Myocyte (in vitro differentiated cells): ENCODE measurements at places on chromosomes 11 and 22. TPM values are rescaled to one million over a fixed set of nuclear protein-coding genes. Genes with fewer than 3 reads are reported as not detected.

Gene DAGLA
- total RNA-seq: 2.9 and 4.3 TPM in 2 replicates

- DNase-seq: no peak
These were observed 88.5 kb downstream of the GRAMD1B start for GRCh38 chr11:123518496-123519054.

DNA sequence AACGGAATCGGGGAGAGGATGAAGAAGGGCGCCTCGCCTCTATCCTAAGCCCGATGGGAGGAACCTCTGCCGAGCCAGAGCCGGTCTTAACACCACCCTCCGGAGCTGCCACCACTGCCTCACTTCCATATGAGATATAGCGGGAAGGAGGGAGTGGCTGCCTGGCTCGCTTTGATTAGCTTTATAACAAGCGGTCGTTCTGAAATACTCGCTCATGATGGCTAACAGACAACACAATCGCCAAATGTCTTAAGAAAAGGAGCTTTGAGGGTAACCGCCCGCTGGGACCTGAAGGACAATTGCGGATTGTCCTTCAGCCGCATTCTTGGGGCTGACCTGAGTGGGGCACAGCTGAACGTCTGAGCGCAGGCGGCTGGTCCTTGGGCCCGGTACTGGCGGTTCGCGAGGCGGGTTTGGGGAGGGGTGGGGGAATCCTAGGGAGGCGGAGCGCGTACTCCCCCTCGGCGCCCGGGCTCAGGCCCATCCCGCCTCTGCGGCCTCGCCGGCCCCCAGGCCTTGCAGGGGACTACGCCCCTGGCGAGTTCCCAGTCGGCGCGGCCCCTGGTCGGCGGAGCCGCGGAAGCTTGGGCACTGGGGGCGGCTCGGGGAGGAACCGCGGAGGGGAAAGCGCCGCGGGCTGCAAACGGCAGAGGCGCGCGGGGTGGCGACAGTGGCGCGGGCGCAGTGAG lies at the start of gene PLAAT5:
Gene PLAAT5 (minus strand): TSS at position 617 of the 689 bp plus-strand sequence. CDS start 133 bp downstream, at position 484.
- DNase-seq: no peak

- DNase-seq: peak; percentile 43
These were observed 712 bp downstream of the CERK start for GRCh38 chr22:46737105-46737975.

GRCh38 chr11:119347242-119347641 lies 737 bp upstream of the MFRP start:
- no peak for DNase-seq

Gene CADM1
- total RNA-seq: 2.9 and 3.3 TPM in 2 replicates

Gene MFRP
- total RNA-seq: 0.05 and 0.31 TPM in 2 replicates

- no peak for DNase-seq
These were observed 195.8 kb upstream of the BDNF start for GRCh38 chr11:27896096-27896495.

DNA sequence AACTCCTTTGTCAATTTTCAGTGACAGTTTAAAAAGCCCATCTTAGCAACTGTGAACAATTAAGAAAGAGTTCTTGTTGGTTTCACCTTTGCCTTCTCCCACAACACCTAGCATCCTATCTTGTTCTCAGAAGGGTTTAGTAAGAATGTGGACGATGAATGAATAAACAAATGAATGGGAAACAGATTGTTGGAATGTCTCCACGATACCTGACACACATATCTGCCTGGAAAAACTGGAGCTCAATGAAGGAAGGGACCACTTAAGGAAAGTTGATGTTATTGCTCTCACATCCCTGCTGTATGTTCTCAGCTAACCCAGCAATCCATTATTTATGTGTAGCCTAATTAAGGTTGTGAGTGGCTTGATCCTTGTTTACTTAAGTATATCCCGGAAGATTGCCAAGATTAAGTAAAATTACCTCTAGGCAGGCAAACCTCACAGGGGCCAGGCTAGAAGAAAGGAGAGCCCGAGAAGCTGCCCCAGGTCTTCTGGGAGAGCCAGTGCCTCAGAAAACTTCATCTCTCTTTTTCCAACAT lies 286.4 kb downstream of the NXPE2 start:
- no peak for DNase-seq

- DNase-seq: no peak
These were observed 30.1 kb upstream of the ALDH3B2 start for GRCh38 chr11:67704524-67704923.

GRCh38 chr22:23402275-23403151 lies 177.6 kb downstream of the IGLL1 start:
- no peak for DNase-seq

DNA sequence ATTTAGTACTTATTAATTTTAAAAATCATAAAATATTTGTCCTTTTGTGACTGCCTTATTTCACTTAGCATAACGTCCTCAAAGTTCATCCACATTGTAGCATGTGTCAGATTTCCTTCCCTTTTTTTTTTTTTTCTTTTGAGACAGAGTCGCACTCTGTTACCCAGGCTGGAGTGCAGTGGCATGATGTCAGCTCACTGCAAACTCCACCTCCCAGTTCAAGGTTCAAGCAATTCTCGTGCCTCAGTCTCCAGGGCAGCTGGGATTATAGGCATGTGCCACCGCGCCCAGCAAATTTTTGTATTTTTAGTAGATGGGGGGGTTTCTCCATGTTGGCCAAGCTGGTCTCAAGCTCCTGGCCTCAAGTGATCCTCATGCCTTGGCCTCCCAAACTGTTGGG lies 10.6 kb downstream of the RAB6A start:
- no peak for DNase-seq

GRCh38 chr22:50045211-50046018 lies 12.7 kb downstream of the TTLL8 start:
- DNase-seq: no peak

DNA sequence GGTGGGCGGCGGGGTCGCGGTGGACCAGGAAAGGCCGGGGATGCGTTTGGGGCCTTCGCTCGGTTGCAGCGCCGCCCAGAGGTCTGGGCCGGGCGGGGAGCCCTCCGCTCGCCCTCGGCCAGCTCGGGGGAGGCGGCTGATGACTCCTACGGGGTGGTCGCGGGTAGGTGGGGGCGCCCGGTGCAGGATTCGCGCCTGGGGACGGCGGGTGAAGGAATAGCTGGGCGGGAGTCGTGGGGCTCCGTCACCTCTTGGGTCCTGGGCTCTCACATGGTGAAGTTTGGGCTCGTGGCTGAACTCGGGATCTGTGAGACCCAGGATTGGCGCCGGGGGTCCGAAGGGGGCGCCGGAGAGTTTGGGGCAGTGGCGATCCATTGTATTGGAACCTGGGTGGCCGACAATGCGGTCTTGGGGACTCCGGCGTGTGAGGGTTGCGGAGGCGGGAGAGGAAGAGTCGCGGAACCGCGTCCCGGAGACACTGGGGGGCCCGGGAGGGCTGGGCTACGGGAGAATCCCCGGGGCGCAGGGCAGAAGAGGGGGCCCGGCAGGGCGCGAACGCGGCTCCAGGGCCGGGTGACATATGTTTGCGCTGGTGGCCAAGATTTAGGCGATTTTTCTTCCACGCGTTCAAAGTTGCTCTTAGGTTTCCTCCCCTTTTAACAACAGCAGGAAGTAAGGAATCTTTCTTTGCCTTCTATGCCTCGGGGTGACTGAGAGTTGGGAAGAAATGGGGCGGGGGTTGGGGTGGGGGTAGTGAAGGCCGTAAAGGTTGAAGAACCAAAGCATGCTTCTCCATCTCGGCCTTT lies 935 bp downstream of the QSER1 start:
- DNase-seq: peak; percentile 63

- DNase-seq: no peak
These were observed 240.5 kb downstream of the OPCML start for GRCh38 chr11:133291780-133292179.

Gene DTX4
- total RNA-seq: 7.9 and 8.2 TPM in 2 replicates

- no peak for DNase-seq
These were observed 34.2 kb downstream of the PICALM start for GRCh38 chr11:86034710-86035109.

DNA sequence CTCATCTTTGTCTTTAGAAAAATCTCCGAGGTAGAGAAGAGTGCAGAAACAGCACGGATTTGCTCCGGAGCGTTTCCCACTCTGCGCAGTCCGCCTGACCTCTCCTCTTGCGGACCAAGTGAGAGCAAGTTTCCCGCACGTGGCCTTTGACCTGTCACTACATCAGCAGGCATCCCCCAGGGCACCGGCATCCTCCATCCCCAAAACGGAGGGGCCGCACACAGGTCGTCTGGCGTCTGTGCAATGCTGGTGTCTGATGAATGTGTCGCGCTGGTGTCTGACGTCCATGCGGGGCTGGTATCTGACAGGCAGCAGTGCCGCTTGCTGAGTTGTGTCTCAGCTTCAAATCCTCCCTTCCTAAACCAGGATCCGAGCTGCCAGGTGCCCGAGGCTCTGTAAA lies 739 bp upstream of the MRGPRE start:
- no peak for DNase-seq

GRCh38 chr11:102287964-102288724 lies 29.1 kb upstream of the BIRC3 start:
- DNase-seq: peak; percentile 80

Gene AIFM3
- total RNA-seq: 0.13 TPM in 1 of 2 replicates, not detected in the other

Gene OR5P2
- total RNA-seq: not detected in 2 replicates

Gene UPK2
- total RNA-seq: not detected in 2 replicates

DNA sequence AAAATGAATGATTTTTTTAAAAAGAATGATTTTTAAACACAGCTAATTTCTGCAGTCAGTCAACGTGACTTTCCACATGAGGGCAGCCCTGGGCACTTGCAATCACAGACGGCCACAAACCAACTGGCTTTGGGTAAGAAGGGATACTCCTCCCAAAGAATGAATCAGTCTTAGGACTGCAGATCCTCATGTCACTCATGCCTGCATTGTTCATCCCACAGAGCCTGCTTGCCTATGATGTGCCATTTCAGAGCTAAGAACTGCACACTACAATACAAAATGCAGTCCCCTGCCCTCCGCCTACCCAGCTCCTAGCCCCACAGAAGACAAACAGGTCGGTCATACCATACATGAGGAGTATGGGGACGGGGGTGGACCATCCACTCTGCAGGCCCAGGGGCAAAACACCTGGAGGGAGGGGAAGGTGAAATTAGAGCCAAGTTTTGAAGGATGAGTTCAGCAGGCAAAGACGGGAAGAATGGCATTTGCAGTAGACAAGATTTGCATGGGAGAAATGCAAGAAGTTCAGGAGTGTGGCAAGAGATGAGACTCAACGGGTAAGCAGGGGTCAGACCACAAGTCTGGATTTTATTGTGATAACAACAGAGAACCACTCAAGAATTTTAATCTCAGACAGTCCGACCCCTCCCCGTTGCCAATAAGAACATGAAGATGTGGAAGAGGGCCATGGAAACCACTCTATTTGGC lies 24.7 kb downstream of the PACSIN2 start:
- peak; percentile 95 for DNase-seq

DNA sequence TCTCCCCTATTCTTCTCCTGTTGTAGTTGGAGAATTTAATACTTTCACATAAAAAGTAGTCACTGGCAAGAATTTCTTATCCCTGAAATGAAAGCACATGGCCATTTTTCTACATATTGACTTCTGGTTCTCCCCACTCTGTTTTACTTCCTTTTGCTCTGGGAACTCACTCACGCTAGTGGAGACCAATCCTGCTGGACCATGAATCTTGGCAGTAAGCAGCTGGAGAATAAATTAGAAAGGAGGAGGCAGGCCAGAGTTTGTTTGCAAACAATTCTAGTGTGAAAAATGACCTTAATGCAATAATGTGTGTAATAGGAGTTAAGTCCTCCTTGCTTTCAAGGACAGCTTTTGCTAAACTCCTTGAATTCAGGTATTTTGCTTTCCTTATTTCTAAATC lies 412.3 kb upstream of the CHORDC1 start:
- no peak for DNase-seq

Gene PDHX
- total RNA-seq: 64.8 and 90.9 TPM in 2 replicates

DNA sequence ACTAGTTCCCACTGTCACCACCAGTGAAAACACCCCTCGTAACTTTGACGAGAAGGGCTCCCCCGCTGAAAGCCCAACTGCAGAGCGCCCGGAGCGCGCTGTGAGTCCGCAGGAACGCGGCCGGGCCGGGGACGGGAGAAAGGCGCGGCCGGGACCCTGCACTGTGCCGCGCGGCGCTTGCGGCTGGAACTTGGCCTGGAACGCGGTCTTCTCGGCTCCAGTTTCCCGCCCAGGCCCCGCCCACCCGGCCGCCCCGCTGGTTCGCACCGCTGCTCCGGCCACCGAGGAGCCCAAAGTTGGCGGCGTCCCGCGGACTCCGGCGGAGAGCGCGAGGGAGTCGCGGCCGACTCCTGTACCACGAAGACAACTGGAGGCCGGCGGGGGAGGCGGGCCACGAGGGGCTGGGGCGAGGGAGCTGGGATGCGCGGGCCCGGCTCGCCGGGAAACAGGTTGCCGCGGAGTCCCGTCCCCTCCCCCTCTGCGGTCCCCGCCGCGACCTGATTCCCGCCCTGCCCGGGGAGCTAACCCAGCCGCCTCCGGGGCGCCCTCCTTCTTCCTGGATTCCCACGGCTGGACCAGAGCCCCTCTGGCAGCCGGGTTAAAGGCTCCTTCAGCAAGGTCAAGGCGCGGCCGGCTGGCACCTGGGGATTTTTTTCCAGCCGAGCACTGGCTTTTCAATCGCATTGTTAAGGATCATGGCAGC lies 3.4 kb downstream of the TENM4 start:
- DNase-seq: peak; percentile 33

Gene GLYAT
- not detected in 2 replicates for total RNA-seq

DNA sequence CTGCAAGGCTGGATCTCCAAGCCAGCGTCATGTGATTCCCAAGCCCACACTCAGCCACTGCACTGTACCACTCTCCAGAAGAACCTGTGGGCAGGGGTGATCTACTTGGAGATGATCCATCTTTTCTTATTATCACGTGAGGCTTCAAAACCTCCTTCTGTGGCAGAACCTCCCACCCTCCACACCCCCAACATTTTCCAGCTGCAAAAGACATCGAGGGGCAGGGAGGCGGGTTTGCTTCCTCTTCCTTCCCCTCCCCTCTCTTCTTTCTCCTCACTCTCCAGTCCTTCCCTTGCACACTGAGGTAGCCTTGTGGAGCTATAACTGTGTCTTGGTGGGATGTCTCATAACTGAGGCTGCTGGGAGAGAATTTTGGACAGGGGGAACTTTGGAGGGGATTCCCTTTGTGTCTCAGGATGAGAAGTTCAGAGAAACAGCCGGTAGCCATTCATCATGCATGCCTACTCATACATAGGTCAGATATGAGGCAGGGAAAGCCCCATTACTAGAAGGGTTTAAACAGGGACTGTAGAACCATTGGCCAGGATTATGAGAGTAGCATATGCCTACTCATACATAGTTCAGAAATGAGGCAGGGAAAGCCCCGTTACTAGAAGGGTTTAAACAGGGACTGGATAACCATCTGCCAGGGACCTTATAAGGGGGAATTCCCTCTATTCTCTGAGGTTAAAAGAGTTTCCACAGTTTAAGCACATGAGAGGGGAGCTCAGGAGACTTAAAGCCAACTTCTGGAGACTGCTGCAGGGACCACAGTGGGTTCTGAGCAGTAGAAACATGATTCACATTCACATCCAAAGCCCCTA lies 420.7 kb upstream of the CADM1 start:
- peak; percentile 54 for DNase-seq
